ENCODE measurements at places on chromosomes 7 and 10.

DNA sequence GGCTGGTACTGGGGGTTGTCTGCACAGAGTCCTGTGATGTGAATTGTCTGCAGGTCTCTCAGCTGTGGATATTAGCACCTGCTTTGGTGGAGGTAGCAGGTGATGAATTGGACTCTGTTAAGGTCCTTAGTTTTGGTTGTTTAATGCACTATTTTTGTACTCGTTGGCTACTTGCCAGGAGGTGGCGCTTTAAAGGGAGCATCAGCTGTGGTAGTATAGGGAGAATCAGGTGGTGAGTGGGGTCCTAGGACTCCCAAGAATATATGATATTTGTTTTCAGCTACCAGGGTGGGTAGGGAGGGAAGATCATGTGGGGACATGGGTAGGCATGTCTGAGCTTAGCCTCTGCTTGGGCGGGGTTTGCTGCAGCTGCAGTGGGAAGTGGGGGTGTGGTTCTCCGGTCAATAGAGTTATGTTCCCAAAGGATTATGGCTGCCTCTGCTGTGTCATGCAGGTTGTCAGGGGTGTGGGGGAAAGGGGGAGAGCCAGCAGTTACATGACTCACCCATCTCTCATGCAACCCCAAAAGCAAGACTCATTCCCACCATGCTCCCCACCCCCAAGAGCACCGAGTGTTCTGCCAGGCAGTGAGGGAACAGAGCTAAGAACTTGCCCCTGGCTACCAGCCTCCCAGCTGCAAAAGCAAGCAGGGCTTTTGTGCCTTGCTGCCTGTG is 53.7 kb upstream of the ZNF273 start:
- DNase-seq = no peak

GRCh38 chr10:13594641-13595040 is 7.9 kb downstream of the PRPF18 start:
- DNase-seq = no peak

DNA sequence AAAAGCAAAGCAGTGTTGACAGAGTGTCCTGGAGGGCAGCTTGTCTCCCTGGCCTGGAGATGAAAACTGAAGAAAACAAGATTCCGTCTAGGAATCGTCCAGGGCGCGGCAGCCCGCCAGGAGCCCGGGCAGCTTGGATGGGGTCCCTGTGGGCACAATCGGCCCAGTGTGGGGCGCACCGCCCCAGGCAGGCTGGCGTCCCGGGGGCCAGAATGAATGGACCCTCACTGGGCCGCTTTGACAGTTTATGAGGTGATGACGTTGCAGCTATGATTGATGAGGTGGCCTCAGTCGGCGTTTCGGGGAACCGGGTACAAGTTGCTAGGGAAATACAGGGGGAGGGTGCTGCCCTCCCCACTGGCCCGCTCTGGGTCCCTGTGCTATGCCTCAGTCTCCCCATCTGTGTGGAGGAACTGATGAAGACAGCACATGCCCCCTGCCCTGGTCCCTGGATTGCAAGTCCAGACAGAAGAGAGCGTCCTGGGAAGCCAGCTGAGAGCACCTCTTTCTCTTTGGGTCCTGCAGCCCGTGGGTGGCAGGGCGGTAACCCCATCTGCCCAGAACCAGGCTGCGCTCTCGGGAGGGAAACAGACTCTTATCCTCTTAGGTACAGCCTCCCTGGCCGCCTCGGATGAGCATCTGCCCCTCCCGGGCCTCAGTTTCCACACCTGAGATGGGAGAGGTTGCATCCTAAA is 131.3 kb downstream of the LHPP start:
- DNase-seq = no peak

DNA sequence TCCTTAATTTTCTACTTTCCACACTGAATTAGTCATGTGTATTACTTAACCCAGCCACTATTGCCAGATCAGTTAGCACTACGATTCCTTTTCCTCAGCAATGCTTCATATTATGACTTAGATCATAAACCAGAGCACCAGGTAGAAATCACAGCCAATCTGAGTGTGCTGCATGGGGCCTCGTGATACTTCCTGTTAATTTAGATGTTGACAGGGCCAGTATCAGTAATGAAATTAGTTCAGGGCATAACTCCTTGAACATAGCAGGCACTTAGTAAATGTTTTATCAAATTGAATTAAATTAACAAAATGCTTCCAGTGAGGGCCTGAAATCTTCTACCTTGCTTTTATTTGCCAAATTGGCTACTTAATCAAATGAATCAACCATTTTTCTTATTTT is 169.3 kb upstream of the LRGUK start:
- no peak for DNase-seq

- no peak for DNase-seq
These were observed 33.3 kb upstream of the OTUD1 start for GRCh38 chr10:23405540-23405939.

DNA sequence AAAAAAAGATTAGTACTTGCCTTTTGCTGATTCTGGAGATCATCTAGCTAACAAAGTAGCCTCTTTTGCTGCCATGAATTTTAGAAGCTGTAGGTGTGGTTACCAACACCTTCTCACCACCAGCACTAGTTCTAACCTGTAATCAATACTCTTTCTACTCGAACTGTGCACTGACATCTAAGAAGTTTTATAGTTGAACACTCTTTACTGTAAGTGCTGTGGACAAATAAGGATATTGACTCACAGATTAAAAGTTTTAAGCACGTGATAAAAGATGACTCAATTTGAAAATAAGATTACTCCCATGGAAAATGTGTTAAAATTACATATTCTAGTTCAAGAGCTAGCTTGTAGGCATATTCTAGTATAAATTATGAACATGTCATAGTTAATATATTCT is 89.9 kb downstream of the REEP3 start:
- no peak for DNase-seq

- no peak for DNase-seq
These were observed 37.3 kb downstream of the KIF20B start for GRCh38 chr10:89738551-89739209.

- DNase-seq = no peak
These were observed 379.2 kb downstream of the CALN1 start for GRCh38 chr7:72032934-72033333.

- DNase-seq = no peak
These were observed 76.0 kb upstream of the IL6 start for GRCh38 chr7:22651036-22651435.

DNA sequence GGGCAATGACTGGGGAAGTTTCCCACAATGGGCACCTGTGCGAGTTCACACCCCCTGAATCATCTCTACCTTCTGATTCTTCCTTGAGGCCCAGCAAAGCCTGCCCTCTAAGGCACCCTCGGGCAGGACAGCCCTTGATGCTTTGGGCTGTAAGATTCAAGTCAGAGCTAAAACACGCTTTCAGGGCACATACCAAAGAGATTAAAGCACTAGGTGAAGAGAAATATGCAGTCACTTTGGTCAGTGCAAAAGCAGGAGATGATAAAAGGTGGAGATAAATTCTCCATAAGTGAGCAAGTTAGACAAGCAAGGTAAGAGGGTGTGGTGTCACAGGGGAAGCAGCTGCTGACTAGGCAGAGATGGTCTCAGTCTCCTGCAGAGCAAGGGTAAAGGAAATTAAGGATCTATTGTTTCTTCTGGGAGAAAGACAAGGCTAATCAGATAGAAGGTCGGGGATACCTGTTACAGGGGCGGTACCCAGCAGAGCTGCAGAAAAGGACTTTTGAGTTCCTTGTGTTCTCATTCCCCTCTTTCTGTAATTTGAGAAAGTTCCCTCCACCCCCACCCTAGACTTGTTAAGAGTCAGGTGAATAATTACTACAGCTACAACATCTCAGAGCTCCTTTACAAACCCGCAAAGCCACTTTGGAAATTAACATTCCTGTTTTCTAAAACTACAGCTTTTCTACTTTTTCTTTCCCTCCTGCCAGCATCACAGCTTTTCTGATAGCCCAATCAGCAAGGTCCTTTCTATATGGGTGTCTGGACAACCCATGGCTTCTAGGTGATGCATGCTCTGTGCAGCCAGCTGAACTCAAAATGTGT is 26.4 kb downstream of the PDLIM1 start:
- no peak for DNase-seq

GRCh38 chr10:964321-964987 is 23.8 kb upstream of the GTPBP4 start:
- DNase-seq = no peak

DNA sequence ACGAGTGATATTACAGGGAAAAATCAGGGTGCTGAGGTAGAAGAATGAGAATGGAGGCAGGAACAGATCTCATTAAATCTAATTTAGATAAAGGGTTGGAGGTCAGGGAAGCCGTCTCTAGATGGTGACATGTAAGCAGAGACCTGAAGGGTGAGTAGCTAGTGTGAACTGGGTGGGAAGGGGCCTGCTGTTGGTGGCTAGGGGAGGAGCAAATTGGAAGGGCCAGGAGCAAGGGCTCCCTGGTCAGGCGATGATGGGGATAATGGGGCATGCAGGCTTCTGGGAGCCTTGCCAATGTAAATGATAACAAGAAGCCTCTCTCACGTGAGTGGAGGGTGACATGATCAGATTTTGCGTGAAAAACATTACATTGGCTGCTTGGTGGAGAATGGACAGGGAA is 76.3 kb downstream of the WDFY4 start:
- DNase-seq = no peak

- DNase-seq = no peak
These were observed 489.2 kb upstream of the KCND2 start for GRCh38 chr7:119783799-119784198.

DNA sequence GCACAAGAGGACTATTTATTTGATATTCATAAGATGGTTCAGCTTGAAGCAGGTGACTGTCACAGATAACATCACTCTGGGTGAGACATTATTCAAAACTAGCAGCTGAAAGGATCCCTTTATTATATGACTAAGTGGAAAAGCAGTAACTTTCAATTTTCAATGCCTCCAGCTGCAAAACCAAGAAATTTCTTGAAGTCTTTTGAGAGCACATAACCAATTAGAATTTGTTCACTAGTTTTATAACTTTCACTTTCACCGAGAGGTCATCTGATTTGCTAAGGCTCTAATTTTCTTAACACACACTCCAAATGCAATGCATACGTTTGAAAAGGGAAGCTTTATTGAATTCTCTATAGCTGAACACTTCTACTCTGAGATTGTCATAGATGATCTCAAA is 88.6 kb upstream of the KLF14 start:
- DNase-seq = no peak

DNA sequence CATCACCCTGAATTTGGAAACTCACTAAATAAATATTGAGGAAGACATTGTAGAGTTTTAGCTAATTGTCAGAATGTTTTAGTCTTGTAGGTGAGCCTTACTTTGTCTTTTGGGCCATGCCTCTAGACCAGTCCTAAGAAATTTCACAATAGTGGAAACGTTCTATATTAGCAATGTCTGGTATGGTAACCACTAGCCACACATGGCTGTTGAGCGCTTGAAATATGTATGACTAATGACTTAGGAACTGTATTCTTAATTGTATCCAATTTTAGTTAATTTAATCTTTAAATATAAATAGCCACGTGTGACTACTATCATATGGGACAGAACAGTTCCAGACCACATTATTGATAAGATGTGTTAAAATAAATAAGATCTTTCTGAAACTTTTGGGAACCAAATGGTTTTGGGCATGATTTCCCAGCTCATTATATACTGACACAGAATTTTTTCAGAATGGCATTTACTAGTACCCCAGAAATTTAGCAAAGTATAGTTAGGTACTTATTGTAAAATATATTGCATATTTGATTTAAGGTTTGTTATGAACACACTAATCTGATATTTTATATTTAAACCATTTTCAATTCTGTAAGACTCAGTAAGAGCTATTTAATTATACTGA is 95.0 kb downstream of the VPS50 start:
- no peak for DNase-seq

DNA sequence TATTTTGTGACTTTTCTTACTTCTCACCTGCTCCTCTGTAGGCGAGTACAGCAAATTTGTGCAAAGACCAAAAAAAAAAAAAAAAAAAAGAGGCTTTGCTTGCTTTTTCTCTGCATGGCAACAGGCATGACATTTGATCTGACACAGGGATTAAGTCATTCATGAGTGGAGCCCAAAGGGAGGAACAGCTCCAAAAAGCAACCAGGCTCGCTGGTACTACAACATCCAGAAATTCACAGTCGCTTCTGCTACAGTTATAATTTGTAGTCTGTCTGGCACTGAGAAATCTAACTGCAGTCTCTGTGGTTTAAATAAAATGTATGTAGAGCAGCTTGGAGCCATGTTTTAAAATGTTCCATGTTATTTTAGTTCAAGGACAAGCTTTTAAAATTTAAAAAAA is 31.7 kb downstream of the MKX start:
- no peak for DNase-seq

- DNase-seq = no peak
These were observed 63.3 kb upstream of the CHST15 start for GRCh38 chr10:124156524-124157260.

DNA sequence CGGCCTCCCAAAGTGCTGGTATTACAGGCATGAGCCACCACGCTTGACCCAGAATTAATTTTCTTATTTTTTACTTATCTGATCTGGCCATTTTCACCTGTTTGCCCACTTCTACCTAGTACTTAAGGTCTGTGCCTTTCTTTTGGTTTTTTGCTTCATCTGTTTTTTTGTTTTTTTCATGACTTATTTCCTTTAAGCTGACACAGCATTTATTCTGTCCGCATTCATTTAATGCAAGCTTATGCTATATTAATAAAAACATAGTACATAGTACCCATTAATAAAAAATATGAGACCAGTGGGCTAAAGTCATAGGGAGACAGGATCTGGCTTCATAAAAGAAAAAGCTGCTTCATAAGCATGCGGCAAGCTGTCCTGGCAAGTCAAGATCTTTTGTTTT is 205.4 kb downstream of the ZEB1 start:
- no peak for DNase-seq

DNA sequence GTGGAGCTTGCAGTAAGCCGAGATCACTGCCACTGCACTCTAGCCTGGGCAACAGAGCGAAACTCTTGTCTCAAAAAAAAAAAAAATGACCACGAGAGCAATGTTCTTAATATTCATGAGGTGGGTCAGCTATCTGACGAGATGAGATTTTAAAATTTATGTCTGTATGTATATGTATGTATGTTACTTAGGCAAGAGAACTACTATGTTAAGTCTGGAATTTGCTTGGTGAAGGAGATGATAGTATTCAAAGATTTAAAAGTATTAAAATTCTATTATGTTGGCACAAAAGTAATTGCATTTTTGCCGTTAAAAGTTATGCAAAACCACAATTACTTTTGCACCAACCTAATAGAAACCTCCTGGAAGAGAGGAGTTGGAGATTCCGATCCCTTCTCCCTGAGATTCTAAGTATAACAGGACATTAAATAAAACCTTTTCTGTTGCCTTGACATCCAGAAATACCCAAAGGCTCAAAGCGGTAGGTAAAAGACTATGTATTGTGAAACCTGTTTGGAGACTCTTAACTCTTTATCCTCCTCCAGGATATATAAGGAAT is 114.3 kb upstream of the TNS3 start:
- no peak for DNase-seq

DNA sequence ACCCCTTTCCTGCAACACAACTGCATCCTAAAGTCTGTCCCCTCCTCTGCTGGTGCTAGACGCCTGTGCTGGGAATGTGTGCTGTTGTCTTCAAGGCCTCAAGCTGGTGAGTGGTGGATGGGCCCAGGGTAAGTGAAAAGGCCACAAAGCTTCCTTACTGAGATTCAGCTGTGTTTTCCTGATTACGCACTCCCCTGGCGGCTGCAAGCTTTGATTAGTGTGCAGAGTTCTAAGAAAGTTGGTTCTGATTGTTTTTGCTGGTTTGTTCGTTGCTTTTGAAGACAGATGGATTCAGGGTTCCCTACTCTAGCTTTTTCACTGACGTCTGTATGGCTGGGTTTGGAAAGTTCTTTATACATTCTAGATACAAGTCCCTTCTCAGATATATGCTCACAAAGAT is 11.9 kb upstream of the FOXL3 start:
- no peak for DNase-seq

GRCh38 chr7:1055491-1055955 is 11.2 kb downstream of the GPR146 start:
- no peak for DNase-seq

GRCh38 chr10:436911-437665 is 252.4 kb downstream of the DIP2C start:
- DNase-seq = no peak
